Iris pigment epithelial cell (primary cell): ENCODE measurements at places on chromosomes 3 and 15.

DNA sequence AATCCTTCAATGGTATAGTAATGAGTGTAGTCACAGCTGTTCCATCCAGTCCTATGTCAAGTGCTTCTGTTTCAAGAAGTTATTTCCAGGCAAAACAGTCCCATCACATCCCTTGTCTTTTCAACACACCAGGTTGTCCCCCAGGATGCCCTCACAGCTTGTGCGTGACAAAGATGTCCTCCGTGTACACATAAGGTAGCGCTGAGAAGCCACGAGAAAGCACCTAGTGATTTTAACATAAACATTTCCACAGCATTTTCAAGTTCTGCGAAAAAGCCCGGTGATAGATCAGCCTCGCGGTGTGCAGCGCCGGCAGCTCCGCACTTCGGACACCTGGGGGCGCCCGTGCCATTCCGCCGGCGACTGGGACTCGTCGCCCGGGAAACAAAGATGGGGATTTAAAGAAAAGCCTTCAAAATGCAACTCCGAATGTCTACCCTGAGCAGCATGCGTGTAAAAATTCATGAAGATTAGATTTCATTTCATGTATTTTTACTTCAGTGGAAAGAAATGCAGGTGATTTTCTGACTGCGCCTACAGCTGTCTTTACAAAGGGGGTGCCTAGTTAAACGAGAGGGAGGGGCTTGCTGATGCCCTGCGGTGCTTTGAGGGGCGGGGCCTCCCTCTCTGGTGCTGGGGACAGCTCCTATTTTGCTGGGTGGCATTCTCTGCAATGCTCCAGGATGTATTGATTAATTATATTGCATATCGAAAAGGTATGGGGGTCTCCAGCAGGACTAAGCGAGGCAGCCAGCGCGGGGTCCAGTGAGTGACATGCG is 49.9 kb downstream of the KY start:
- peak; percentile 71 for DNase-seq

DNA sequence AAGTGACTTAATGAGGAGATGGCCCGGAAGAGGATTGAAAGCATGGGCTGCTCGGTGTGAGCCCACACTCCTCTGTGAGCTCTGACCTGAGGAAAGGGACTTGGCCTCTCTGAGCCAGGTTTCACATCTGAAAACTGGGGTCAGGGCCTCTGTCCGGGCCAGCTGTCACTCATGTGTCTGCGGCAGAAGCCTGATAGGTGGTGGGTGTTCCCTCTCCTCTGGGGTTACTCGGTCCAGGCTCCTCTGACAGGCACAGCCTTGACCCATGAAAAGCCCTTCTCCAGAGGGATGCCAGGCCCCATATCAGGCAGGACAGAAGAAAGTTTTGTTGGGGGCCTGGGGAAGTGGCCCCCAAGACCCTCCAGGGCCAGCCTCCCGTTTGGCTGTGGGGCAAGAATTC is 131.4 kb downstream of the CHSY1 start:
- no peak for DNase-seq

DNA sequence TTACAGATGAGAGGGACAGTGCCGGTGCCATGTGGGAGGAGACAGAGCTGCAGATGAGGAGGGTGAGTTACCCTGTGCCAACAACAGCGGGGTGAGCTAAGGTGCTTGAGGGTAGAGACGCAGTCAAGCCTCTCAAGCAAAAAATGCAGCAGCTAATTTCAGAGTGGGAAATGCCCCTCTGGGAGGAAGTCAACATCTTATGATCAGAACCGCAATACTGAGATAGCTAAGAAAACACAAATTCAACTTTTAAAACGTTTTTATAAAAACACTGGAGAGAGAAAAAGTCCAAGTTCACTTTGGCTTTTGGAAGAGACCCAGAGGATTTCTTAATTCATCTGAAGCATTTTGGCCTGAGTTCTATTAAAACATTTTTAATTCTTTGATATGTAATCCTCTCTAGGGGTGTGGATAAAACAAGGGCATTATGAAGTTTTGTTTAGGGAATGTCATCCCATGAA is 319.2 kb downstream of the SLC9A9 start:
- DNase-seq = peak; percentile 36

DNA sequence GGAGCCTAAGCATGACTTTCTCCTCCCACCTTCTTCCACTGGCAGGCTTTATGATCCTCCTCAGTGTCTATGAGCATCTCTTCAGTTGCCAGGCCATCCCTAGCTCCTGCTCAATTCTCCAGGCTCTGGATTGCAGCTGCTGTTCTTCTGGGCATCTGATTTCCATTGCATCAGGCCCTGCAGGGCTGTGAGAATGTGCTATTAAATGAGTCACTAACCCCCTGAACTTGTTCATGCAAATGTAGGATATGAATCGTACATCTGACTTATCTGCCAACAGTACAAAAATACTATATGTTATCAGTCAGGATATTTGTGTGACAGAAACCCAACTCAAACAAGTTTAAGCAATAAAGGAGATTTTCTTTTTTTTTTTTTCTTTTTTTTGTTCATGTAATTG is 11.9 kb downstream of the GPR176 start:
- DNase-seq = peak; percentile 95

DNA sequence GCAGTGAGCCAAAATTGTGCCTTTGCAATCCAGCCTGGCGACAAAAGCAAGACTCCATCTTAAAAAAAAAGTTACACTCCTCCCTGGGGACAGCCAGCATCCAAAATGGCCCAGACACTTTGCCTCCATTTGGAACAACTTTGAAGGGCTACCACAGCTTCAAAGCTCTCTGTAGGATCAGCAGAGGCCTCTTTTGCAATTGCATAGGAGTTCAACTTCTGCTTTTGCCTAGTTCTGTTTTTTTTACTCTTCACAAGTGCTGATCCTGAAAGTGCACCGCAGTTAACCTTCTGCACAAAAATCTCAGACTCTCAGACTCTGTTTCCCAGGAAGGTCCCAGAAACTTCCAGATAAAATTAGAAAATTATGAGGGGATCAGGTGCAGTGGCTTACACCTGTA is 25.2 kb upstream of the SLC4A7 start:
- DNase-seq = no peak
